RWPE1 (cell line): ENCODE measurements at places on chromosomes 7 and 10.

DNA sequence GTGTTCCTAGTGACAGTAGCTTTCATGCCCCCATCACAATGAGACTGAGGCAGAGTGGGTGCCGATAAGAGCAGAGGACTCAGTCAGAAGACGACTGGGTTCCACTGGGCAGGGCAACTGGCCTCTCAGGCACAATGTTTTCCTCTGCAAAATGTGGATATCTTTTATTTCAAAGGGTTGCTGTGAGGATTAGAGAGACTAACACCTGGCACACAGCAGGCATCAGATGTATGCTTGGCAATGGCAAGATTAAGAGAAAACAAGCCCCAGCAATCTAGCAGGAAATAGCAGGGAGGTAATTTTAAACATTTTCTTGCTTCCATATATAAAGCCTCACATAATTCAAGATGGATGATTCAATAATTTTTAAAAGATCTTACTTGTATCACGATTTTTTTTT lies 28.0 kb downstream of the SGMS1 start:
- no peak for DNase-seq

DNA sequence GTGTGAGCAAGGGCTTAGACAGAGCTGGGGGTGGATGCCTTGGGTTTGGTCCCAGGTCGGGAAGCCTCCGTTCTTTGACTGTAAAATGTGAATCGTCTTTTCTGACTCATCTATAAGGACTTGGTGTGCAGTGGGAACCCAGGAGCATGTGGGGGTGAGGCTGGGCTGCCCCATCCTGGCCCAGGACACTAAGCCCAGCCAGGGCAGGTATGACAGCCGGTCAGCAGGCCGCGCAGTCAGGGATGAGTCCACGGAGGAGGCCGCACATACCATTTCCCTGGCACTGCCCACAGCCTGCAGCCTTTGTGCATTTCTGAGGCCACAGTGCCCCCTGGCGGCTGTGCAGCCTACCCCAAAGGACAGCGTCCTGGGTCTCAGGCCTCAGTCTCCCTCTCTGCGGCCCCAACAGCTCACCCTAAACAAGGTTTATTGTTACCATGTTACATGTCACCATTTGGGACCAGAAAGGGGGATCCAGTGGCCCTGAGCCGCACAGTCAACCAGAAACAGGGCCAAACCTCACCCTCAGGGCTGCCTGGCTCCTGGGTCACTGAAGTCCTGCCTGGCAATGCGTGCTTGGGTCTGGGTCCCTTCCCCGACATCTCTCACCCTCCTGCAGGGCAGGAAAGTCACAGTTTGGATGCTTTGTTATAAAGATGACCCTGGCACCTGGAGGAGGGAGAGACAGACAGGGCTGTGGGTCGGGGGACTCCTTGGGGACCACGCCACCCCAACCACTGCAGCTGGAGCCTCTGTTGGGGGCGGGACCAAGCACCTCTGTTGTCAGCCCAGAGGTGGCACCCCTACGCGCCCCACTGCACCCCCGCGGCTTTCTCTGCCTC lies 14.4 kb upstream of the SH2B2 start:
- peak; percentile 80 for DNase-seq

DNA sequence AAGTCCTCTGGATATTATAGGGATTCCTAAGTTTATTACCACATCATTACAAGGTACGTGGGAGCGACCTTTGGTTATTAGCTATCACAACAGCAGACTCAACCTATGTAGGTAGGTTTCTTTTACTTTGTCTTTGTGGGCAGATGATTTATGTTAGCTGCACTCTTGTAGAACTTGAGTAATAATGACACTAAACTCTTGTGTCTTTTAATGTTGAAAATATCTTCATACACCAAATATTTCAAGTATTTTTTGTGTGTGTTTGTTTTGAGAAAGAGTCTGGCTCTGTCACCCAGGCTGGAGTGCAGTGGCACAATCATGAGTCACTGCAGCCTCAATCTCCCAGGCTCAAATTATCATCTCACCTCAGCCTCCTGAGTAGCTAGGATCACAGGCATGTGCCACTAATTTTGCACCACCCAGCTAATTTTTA lies 19.2 kb upstream of the SUPV3L1 start:
- DNase-seq = no peak

- DNase-seq = no peak
Measured at GRCh38 chr10:60003651-60004523, 97.5 kb upstream of the CCDC6 start.

- DNase-seq = peak; percentile 55
Measured at GRCh38 chr10:117684672-117685211, 142.2 kb downstream of the EMX2 start.

- DNase-seq = peak; percentile 84
Measured at GRCh38 chr7:25098096-25099046, 26.7 kb downstream of the CYCS start.

- no peak for DNase-seq
Measured at GRCh38 chr10:96646751-96647166, 59.9 kb upstream of the TM9SF3 start.

- DNase-seq = no peak
Measured at GRCh38 chr10:46536171-46536570, 20.3 kb downstream of the GPRIN2 start.

- no peak for DNase-seq
Measured at GRCh38 chr10:73922864-73923133, 11.9 kb downstream of the PLAU start.

DNA sequence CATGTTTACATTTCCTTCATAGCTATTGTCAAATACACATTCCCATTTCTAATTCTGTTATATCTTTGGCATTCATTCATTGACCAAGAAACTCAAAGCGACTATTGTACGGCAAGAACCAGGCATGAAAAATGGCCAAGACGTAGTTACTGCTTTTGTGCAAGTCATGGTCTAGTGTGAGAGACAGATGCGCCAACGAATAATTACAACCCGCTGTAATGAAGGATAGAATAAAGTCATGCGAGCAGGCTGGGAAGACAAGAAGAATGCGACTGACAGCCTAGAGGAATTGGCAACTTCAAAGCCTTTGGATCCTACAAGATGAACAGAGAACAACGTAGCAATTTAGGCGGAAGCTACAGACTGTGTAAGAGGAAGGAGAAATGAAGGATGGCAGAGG lies 221.2 kb downstream of the CALN1 start:
- DNase-seq = no peak

GRCh38 chr10:70296406-70296899 lies 12.6 kb upstream of the NPFFR1 start:
- DNase-seq = peak; percentile 94

DNA sequence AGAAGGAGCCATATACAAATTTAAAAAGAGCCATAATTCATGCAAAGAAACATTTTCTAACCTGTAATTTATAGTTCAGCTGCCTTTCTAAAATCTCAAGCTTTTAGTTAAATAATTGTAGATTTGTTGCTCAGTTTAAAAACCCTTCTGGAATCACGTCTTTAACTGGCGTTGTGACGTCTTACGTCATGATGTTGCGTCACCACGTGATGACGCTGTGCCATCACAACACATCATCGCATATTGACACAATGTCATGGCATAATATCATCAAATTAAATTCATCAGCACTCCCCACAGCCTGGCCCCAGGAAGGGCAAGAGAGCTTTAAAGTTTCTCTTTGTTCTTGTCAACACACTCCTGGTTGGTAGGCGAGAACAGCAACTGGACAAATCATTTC lies 194.8 kb downstream of the GRM8 start:
- no peak for DNase-seq

DNA sequence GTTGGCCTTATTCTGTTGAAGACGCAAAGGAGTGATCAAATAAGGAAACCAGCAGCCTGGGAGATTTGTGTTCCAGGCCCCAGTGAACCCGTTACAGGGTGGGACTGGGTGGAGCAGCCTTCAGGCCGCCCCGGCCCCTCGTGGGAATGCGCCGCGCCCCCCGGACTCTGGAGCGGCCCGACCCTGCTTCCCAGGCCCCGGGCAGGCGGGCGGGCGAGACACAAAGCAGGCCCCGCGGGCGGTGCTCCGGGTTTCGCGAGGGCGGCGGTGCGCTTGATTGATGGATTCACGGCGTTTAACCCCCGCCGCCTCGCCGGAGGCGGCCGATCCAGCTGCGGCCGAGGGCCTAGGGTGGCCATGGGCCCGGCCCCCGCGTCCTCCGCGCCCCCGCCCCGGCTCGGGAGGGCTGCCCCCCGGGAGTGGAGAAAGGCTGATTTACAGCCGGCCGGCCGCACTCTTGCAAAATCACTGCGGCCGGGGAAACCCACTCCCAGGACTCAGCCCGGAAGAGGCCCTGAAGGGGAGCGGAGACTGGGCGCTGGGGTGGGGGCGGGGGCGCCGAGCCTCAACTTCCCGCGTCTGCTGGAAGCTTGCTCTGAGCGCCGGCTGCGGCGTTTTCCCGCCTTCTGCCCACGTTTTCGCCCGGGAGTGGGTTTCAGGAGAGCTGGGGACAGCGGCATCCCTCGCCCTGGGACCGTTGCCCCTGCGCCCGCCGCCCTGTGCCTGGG lies 299.6 kb upstream of the NFE2L3 start:
- DNase-seq = no peak

GRCh38 chr7:29398011-29398410 lies 165.6 kb upstream of the PRR15 start:
- no peak for DNase-seq

DNA sequence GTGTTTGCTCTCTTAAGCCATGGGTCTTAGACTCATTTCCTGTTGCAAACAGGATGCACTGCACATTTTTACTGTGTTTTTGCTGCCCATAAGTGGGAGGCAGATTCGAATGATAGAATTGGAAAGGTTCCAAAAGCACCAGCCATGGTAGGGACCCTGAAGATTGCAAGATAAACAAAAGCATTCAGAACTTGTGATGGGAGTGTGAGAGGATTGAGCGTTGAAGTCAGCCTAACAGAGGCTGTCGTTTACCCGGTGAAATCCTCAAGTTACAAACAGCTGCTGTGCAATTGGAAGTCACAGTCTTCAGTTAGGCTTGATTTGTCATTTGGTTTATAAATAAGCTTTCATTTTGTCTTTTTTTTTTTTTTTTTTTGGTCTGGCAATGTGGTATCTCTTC lies 192.7 kb upstream of the MKI67 start:
- no peak for DNase-seq

DNA sequence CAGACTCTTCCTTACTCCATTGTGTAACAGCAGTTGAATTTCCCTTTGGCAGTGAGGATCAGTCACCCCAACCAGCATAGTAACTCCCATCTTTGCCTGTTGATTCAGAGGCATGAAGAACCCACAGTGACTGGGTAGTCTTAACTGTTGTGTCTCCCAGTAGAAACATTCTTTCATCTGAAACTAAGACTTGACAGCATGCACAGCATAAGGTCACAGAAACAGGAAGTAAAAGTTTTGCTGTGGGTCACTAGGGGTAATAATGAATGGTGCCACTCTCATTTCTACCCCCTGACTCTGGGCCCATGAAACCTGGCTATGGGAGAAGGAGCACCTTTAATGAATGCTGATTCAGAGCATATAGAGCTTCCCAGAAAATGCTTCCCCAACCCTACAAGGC lies 8.3 kb upstream of the FRMPD2 start:
- DNase-seq = no peak

DNA sequence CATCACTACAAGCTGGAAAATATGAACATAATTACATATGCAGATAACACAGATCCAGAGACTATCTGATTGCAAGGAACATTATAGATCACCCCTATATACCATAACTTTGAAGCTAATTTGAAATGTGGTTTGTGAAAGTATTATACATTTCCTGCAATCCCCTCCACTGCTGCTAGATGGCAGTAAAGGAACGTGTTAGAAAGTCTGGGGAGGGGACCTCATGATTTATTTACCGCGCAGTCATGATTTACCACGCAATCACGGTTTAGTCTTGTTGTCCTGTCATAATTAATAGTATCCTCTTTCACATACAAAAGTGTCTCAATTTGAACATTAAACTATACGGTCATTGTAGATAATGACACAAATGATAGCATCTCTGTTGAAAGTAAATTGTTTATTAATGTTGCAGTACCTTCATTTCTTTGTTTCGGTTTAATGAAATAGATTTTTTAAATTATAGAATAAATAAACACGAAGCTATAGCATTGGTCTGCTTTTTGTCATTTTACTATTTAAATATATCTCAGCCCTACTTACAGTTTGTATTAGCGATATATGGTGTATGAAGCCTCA lies 145.3 kb upstream of the PRSS1 start:
- peak; percentile 65 for DNase-seq

GRCh38 chr10:35716776-35717175 lies 74.7 kb upstream of the FZD8 start:
- DNase-seq = no peak

GRCh38 chr7:158863611-158864506 lies 7.5 kb downstream of the DYNC2I1 start:
- peak; percentile 48 for DNase-seq

GRCh38 chr10:114472877-114473253 lies 68.6 kb upstream of the AFAP1L2 start:
- no peak for DNase-seq
